Stimulated activated CD4-positive, alpha-beta T cell treated with anti-CD3 and anti-CD28 coated beads, Interleukin-15, amount 100 ng/mL, for 1 hour (primary cell): ENCODE measurements at places on chromosomes 3 and 15.

- DNase-seq, result no peak
Observed at GRCh38 chr3:179580992-179581391, 18.3 kb downstream of the ACTL6A start.

DNA sequence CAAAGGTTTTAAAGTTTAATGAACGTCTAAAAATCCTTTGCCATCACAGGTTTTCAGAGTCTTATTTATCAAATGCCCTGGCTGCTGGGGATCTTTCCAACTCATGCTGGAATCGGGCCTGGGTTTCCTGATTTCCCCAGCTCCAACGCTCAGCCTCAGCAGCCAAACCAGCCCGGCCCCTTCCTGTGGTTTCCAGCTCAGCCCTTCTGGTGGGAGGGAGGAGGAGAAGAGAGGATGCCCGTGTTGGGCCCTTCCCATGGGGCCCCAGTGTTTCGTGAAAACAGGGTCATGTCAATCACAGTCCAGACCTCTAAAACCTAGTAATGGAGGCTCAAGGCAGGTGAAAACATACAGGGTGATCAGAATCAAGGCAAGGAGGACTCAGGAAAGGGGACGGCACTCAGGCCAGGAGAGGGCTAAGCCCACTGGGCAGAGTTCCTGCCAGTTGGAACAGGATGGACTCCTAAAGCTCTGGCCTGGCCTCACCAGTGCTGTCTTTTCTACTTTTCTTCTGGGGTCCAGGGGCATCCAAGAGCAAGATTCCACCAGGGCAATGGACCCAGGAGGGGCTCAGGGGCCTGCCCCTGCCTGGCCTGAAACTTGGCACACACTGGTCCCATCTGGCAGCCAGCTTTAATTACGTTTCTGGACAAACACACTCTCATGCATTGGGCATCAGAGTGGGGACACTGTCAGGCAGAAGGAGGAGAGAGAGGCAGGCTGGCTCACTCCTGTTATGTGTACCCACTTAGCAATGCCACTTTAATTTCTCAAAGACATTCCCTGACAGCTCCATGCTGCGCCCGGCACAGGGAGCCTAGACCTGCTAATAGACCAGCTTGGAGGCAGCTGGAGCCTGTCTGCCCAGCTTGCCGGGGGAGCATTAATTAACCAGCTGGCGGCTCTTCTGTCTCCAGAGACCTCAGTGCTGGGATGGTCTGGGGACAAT, 194.6 kb downstream of the FAM43A start:
- no peak for DNase-seq

DNA sequence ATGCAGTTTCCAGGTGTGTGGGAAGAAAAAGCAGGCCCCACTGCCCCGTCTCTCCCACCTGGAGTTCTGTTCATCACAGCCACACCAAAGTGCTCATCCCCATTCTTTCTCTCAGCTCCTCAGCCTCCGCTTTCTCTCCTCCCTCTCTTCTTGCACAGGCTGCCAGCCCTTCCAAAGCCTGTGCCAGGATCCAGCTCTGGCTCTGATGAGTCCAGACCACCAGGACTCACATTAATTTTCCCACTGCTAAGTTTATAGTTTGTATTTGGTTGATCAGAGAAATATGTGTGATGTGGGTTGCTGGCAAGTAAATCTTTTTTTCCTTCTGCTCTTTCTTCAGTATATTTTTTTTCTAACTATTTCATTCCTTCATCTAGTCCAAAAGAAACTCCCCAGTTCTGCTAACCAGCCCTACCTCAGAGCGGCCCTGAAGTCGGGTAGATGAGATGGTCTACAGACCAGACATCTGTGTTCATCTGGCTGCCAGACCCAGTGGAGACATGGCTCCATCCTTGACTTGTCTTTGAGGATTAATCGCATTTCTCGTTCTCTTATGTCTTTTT, 49.8 kb downstream of the BOC start:
- no peak for DNase-seq

DNA sequence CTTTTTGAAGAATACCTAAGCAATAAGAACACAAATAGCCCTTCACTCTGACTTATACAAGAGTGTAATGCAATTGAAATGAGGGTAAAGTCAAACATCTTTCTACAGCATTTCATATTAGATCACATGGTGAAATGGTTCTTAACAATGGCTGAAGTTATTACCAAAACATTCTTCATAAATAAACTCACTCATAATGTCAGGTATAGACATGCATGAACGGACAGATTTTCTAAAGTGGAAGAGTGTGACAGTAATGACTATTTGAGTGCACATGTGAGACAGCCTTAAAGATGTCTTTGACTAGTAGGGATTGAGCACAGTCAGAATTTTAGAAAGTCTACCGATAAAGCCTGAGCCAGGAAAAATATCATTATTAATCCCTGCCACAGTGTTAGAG, 471.0 kb downstream of the ZPLD1 start:
- no peak for DNase-seq

GRCh38 chr3:79086514-79086913, 681.3 kb downstream of the ROBO1 start:
- DNase-seq, result no peak

DNA sequence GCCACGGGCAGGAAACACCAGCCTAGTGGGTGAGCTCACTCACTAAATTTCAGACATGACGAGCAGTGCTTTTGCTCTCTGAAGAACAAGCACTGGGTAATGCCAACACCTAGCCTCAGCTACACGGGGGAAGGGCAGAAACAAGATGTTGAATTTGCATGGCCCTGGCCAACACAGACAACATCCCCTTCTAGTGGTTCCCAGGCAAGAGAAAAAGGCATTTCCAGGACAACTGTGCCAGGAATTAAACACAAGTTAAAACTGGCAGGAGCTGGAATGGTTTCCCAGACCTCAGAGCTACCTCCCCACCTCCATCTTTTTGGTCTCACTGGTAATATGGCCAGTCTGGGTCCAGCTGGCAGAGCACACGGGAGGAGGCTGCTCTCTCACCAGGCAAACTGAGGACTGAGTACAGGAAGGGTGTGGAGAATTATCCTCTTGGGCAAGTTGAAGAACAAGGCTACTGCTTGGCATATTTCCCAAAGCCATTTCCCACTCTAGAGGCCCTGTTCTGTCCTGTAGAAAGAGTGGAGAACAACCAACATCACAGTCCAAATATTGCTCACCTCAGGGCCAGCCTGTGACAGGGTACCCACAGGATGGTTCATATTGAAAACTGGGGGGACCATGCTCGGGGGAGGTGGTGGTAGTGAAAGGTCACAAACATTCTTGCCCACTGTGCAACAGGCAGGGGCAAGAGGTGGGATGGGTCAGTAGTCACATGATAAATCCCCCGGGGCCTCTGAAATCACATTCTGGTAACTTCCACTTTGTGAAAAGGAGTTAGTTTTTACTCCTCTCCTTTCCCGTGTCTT, 26.5 kb downstream of the TSPAN3 start:
- DNase-seq, result no peak

- DNase-seq, result no peak
Observed at GRCh38 chr15:42461261-42461660, 29.7 kb downstream of the ZNF106 start.

- DNase-seq, result no peak
Observed at GRCh38 chr3:195866686-195867511, 41.5 kb downstream of the TNK2 start.

- no peak for DNase-seq
Observed at GRCh38 chr3:125129512-125129997, 73.8 kb upstream of the HEG1 start.

DNA sequence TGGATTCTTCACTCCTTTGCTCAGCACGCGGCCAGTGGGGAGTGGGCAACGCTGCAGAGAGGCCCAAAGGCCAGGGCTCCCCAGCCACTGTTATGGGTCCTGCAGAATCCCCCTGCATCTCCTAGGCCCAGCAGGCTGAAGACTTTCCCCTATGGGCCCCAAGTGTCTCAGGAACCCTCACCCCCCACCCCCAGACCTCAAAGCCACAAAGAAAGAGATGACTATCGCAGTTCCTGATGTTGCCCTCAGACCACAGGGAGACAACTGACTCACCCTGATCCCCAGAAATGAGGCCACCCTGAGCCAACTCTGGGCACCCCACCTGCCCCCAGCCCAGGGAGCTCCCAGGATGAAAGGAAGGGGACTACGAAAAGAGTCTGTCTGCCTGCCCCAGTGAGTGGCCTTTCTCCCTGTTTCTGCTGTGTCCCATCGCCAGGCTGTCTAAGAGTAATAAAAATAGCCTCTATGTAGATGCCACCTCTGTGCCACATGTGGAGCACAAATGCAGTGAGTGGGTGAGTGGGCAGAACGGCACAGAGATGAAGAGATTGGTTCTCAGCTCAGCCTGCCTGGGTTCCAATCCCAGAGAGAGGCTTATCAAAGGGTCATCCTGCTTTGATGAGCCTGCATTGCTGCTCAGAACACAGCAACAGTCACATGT, 283.0 kb downstream of the UACA start:
- DNase-seq, result no peak

DNA sequence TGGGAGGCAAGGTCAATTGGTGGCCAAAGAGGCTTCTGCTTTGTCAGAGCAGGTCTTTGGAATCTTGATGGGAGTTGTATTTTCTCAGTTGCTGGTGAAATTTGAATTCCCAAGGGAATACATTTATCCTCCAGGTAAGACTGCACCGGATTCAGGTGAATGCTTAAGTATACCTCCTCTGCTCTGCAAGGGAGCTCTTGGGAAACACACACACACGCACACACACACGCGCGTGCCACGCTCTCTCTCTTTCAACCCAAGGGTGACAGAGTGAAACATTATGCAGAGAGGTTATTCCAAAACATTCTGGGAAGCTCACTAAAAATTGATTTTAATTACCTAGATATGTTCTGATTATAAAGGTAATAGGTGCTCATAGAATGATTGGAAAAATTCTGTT, 33.7 kb downstream of the ST6GAL1 start:
- no peak for DNase-seq

GRCh38 chr3:52056521-52056967, at the start of gene DUSP7:
Gene DUSP7, minus strand, starts transcription at chr3:52056571. Its CDS starts 205 bp downstream, at chr3:52056366.
- peak; percentile 55 for DNase-seq

DNA sequence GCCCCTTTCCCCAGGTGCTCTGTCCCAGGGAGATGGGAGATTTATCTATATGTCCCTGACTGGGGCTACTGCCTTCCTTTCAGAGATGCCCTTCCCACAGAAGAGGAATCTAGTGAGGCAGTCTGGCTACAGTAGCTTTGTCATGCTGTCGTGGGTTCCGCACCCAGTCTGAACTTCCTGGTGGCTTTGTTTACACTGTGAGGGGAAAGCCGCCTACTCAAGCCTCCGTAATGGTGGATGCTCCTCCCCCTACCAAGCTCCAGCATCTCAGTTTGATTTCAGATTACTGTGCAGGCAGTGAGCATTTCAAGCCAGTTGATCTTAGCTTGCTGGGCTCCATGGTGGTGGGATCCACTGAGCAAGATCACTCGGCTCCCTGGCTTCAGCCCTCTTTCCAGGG, 35.4 kb upstream of the SLC7A14 start:
- DNase-seq, result no peak

DNA sequence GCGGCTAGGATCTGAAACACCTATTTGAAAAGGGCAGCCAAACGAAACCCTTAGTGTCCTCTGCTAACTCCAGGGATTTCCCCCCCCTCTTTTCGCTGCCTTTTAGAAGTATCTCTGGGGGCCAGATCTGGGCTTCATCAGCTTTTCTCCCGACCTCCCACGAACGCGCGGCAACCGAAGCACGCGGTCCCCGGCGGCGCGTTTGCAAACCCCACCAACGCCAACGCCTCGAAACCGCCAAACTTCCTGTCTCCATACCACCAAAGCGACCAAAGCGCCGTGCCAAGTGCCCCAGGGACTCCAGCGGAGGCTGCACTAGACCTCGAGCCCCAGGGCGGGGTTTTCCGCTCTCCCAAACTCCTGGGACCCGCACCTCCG, 155.8 kb upstream of the FRMD4B start:
- DNase-seq, result no peak

DNA sequence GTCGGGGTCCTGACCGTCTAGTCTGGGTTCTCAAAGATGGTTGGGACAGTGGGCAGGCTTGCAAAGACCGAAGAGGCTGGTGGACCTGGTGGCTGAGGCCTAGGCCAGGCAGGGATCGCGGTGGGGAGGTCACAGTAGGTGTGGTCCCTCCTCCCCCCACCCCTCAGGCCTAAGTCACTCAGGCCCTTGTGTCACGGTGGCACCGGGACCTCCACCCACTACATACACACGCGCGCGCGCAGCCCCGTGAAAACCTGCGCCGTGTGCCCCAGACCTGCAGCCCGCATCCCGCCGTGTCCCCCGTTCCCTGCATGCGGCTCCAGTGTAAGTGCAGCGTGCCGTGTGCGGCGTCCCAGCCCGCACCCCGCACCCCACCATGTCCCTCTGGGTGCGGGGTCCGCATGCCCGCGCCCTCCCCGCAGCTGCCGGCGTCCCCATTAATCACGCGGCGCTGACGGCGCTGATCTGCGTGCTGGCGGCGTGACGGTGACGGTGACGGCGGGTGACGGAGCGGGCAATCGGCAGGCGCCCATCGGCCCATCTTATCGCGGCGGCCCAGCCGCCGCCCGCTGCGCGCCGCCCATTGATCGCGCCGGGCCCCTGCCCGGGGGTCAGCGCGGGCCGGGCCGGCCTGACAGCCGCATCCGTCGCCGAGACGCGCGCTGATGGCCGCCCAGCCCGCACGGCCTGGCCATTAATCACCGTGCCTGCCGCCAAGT, 24.4 kb downstream of the SEC61A1 start:
- DNase-seq, result no peak

DNA sequence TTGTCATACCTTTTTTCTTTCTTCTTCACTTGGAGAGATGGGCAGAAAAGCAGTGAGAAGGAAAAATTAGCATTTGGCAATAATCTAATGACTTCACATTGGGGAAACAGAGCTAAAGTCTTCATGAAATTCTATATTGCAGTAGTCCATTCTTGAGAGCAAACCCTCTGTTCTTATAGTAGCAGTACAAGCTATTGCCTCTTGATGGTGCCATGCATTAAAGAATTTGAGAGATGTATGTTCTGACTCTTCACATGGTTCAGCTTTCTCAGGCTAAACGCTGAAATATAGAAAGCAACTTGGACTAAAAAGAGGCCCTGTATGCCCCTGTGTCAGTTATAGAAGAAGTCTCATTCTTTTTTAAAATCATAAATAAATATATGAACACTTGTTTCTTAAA, 36.0 kb downstream of the PHLDB2 start:
- no peak for DNase-seq

DNA sequence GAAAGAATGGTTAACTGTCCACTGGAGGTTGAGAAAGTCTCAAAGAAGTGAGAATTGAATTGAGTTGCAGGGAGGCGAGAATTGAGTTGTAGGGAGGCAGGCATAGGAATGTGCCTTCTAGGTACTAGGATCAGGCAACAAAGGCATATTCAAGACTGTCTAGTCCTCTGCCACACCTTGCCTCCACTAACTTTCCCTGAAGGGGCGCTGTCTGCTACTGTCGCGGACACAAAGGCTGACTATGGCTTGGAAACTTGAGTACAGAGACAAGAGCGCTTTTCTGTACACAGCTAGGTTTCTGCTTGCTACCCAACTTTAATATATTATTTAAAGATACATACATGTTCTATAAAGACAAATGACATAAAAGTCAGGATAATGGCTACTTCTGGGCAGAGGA, 10.4 kb upstream of the FBXL22 start:
- DNase-seq, result no peak

- DNase-seq, result no peak
Observed at GRCh38 chr3:141469720-141470119, 17.1 kb upstream of the RASA2 start.

- no peak for DNase-seq
Observed at GRCh38 chr3:71160785-71161546, 422.6 kb downstream of the FOXP1 start.
